ENCODE measurements at places on chromosomes 6 and 20.

- DNase-seq: no peak
Observed at GRCh38 chr6:143112084-143112768, 51.5 kb downstream of the AIG1 start.

- DNase-seq: no peak
Observed at GRCh38 chr6:29451471-29452193, 5.2 kb downstream of the OR11A1 start.

DNA sequence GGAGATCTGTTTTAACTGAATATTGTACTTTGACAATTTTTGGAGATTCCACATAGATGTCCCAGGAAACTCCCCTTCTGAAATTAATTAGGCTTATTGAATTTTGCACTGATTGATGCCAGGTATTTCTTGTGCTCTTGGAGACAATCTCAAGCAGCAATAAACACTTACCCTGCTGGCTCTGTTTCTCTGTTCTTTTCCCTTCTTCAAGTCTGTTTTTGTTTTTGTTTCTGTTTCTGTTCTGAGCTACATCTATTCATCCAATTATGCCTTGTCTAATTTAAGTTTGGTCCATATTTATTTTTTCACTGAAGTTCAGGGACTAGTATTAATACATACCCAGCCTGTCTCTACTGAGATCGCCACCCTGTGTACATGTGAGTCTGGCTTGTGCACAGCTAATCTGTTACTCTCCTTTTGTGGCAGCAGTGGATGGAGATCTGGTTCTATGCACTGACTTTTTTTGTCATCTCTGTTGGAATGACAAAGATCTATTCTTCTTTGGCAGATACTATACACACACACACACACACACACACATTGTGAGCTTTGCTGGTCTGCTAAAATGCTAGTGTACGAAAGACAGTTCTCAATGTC lies 51.9 kb downstream of the IL22RA2 start:
- DNase-seq: no peak

- DNase-seq: no peak
Observed at GRCh38 chr6:119043783-119044182, 34.7 kb downstream of the FAM184A start.

GRCh38 chr20:14012671-14013070 lies 17.4 kb downstream of the MACROD2 start:
- DNase-seq: no peak

DNA sequence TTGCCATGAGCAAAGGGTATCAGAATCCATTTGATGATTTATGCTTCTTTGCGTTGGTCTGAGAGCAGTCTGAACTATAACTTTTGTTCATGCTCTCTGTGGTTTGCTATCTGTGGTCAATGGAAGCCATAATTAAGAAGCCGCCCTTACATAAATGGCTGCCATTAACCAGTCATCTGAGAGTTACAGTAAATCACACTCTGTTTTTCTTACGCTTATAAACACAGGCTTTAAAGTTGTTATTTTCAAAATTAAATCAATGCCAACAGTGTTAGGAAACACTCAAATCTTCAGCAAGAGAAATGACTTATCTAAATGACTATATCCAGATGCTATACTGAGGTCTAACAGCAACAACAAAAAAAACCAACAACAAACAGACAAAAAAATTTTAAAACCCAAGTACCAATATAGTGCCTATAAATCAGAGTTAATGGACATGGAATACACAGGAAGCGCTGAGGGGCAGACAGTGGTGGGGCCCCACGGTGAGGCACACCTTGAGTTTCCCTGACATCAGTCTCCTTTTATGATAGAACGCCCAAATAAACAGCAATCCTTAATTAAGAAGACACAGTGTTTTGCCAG lies 108.0 kb upstream of the C6orf118 start:
- DNase-seq: no peak

GRCh38 chr6:150342126-150342525 lies 26.7 kb upstream of the IYD start:
- DNase-seq: no peak

GRCh38 chr6:148425443-148425842 lies 82.8 kb downstream of the SASH1 start:
- no peak for DNase-seq

DNA sequence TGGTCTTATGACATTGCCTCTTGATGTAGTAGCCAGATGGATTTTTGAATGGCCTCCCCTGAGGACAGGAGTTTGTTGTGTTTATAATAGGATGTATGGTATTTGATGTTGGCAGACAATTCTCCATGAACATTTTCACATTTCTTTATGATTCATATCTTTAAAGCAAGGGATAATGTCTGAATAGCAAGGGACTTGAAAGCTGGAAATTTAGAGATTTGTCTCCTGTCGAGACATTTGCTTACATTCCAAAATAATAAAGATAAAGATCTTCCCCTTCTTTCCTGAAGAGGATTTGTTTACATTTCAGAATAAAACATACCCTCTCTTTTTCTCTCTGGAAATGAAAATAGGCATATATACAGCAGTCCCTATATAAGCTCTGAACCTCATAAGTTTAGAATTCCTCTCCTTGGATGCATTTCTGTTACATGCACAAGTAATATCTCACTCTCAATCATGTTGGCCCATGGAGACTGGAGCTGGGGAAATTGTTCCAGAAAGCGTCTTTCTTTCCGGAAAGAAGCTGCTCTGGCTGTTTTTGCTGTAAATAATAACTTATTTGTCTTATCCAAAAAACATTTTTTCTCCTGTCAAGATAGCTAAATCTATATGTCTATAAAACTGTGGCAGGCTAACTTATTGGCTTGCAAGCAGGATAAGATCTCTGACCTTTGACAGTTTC lies 42.5 kb upstream of the ASCC3 start:
- DNase-seq: no peak

DNA sequence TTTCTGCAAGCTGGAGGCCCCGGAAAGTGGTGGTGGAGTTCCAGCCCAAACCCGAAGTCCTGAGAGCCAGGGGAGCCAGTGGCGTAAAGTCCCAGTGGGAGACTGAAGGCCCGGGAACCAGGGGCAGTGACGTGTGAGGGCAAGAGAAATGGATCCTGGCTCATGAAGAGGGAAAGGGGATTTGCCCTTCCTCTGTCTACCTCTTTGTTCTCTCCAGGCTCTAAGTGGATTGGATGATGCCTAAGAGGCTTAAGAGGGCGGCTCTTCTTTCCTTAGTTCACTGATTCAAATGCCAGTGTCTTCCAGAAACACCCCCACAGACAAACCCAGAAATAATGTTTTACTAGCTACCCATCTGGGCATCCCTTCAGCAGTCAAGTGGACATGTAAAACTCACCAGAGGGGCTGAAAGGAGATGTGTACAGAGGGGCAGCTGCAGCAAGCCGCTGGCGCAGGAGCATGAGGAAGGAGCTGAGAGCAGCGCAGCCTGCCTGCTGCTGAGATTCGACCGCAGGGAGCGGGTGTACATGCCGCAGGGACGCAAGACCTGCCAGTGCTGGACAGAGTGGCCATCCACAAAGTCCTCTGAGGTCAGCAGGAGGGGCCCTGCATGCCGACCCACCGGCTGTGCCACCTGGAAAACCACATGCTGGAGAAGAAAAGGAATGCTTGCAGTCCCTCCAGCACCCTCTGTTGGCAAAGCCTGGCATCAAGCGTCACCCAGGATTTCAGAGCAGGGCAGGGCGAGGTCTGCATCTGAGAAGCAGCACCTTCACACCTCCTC lies 29.5 kb downstream of the CDYL start:
- DNase-seq: no peak

DNA sequence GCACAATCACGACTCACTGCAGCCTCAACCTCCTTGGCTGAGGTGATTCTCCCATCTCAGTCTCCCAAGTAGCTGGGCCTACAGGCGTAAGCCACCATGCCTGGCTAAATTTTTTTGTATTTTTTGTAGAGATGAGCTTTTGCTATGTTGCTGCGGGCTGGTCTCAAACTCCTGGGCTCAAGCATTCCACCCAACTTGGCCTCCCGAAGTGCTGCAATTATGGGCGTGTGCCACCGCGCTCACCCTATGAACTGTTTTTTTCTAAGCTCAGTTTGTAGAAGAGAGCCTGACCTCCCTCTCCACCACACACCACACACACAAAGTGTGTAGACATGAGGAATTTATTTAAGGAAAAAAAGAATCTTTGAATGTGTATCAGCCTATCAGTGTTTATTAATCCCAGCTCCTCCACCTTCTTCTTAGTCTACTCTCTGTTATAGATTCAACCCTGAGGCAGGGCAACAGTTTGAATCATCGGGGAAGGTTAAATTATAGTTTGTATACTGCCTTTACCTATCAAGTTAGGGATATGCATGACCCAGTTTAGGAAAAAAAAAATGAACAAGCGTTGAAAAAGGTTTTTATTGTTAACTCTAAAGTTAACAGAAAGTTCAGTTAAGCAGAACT lies 74.1 kb downstream of the PLEKHG1 start:
- no peak for DNase-seq

DNA sequence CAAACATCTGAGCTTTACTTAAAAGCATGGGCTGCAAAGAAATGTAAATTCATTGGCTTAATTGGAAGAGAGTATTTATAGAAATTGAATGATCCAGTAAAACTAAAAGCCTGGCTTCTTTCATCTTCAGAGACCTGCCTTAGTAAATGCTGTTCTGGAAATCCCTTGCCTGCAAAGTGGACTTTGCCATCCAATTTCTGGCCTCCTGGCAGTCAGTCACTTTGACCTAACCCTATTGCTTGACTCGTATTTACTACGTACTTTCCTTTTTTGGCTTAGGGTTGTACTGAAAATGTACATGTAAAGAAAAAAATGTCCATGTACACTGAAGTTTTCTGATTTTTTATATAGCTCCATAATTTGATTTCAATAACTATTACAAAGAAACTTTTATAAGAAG lies 47.1 kb downstream of the E2F3 start:
- no peak for DNase-seq

DNA sequence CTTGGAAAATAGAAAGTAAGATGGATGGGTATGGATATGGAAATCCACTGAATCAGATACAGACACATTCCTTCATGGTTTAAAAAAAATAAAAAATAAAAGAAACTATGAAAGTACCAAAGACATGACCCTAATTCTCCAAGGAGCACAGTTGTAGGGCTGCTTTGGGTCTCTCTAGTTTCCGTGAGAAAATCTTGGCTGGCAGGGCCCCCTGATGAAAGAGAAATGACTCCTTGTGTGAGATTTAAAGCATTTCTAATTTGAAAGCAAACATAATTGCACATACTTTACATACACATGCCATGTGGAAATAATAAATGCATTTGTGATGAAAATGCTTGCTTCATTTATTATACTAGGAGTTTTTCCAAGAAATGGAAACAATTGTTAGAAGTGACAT lies 593.9 kb upstream of the BTBD3 start:
- no peak for DNase-seq

- DNase-seq: no peak
Observed at GRCh38 chr6:40588480-40588879, 1.3 kb upstream of the LRFN2 start.

DNA sequence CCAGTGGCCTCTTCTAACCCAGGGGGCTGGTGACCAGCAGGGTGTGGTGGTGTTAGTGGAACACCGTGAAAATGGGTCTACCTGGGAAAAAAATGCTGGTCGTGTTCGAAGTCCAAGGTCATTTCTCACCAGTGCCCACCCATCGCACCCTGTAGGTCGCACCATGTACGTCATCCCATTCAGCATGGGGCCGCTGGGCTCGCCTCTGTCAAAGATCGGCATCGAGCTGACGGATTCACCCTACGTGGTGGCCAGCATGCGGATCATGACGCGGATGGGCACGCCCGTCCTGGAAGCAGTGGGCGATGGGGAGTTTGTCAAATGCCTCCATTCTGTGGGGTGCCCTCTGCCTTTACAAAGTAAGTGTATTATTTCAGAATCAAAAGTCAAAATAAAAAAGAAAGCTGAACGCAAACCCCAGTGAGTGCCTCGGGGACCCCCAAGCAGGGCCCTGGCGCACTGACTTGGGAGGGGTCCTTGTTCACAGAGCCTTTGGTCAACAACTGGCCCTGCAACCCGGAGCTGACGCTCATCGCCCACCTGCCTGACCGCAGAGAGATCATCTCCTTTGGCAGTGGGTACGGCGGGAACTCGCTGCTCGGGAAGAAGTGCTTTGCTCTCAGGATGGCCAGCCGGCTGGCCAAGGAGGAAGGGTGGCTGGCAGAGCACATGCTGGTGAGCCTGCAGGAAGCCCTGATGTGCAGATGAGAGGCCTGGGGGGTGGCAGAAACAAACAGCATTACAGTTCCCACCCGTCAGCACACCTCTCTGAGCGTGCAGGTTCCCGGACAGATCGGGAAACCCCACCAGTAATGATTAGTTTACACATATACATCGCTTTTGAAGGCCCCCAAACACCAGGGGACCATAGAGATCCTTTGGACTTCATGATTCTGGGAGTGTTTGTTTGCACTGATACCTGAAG lies 1.9 kb downstream of the PCK1 start:
- no peak for DNase-seq

DNA sequence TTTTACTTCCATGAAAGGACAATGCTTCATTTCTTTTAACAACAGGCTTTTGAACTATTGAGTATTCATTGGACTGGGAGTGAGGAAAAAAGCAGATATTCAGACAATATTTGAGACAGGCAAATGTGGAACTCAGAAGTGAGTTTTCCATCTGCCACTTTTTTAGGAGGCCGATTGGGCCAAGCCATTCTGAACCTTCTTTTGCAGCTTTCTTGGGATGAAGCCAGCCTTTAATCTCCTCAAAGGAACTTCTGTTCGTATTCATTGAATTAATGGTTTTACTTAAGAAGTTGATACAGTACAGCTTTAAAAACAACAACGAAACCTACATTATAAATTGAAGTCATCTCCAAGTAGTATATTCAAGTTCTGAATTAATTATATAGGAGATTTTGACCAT lies 187.1 kb upstream of the RNF217 start:
- no peak for DNase-seq

- no peak for DNase-seq
Observed at GRCh38 chr20:60116128-60116909, 158.1 kb downstream of the CDH26 start.

GRCh38 chr6:72534236-72534635 lies 87.6 kb upstream of the KCNQ5 start:
- DNase-seq: no peak

GRCh38 chr6:163339466-163339865 lies 75.1 kb upstream of the QKI start:
- no peak for DNase-seq

DNA sequence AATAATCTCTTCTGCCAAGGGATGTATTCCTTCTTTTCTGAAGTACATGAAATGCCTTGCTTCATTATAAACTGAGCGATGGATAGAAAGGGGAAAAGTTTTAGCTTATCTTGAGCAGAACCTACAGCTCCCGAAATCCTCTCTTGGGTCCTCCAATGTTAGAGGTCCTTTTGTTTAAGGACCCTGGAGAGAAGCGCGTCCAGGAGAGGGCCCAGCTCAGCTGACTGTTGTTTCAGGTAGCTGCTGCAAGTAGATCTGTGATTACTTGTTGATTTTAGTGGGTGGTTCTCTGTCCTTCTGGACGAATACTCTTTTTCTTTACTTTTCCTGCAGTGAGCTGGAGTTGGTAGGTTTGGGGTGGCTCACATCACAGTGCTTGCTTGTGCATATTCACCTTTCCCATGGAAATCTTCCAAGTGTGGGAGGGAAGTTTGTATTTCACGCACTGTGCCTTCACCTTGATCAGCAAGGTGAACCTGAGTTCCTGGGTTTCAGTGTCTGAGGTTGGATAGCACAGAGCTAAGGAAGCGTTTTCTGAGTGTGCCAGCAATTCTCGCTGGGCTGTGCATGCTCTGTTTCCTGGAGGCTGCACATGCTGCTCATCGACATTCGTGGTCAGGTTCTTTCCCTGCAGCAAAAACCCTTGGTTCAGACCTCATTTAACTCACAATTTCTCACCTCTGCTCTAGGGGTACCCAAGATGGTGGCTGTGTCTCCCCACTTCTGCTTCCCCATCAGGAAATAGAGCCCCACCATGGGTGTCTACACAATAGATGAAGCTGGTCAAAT lies 176.3 kb downstream of the JARID2 start:
- DNase-seq: no peak
